ENCODE measurements at places on chromosomes 5 and 9. TPM values are rescaled to one million over a fixed set of nuclear protein-coding genes. Genes with fewer than 3 reads are reported as not detected.

DNA sequence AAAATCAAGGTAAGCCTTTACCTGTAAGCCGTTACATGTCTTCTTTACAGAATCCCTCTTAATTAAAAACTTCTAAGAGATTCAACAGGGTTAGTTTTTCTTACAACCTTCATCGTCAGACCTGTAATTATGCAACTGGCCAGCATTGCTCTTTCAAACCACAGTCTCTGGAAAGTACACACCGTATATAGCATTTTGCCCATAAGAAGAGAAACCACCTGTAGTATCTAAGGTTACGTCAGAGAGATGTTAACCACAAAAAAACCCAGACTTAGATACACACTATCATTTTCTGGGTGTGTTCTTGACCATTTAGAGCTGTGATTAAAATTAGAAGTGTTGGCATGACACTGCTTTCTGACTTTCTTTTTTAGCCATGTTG is 140.0 kb downstream of the MUSK start:
- no peaks in the 10 kb centered on the region for H3K36me3 ChIP-seq
- H3K4me1 ChIP-seq = no peaks in the 10 kb centered on the region
- no peak for DNase-seq
- H3K27ac ChIP-seq = no peak overlapping the region
- no peaks in the 10 kb centered on the region for H3K27me3 ChIP-seq

Gene TRPM6
- not detected for total RNA-seq

Gene GDA
- total RNA-seq = not detected

Gene TDRD7
- 6.3 TPM for total RNA-seq

GRCh38 chr9:35108946-35109575 is 6.1 kb upstream of the STOML2 start:
- H3K27ac ChIP-seq = no peak overlapping the region
- H3K27me3 ChIP-seq = no peaks in the 10 kb centered on the region

GRCh38 chr9:104256031-104256695 is 162.1 kb downstream of the SMC2 start:
- H3K27ac ChIP-seq = no peak overlapping the region
- H3K27me3 ChIP-seq = peaks cover 6% of the 10 kb centered on the region
- no peaks in the 10 kb centered on the region for H3K36me3 ChIP-seq
- no peak for DNase-seq
- no peaks in the 10 kb centered on the region for H3K4me1 ChIP-seq

Gene ARRDC1
- total RNA-seq = 63.7 TPM

DNA sequence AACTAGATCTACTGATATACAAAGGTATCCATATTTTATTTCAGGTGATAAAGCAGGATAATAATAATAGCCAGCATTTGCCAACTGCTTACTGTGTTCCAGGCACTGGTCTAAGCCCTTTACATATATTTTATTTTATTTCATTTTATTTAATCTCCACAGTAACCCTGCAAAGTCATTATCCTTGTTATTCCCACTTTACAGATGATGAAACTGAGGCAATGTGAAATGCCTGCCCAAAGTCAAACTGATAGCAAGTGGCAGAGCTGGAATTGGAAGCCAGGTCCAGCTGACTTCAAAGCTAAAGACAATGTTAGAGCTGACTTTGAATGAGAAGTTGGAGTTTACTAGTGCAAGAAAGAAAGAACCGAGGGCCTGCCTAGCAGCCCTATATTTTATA is 24.8 kb downstream of the MORN5 start:
- DNase-seq = no peak
- no peaks in the 10 kb centered on the region for H3K36me3 ChIP-seq
- no peak overlapping the region for H3K27ac ChIP-seq

DNA sequence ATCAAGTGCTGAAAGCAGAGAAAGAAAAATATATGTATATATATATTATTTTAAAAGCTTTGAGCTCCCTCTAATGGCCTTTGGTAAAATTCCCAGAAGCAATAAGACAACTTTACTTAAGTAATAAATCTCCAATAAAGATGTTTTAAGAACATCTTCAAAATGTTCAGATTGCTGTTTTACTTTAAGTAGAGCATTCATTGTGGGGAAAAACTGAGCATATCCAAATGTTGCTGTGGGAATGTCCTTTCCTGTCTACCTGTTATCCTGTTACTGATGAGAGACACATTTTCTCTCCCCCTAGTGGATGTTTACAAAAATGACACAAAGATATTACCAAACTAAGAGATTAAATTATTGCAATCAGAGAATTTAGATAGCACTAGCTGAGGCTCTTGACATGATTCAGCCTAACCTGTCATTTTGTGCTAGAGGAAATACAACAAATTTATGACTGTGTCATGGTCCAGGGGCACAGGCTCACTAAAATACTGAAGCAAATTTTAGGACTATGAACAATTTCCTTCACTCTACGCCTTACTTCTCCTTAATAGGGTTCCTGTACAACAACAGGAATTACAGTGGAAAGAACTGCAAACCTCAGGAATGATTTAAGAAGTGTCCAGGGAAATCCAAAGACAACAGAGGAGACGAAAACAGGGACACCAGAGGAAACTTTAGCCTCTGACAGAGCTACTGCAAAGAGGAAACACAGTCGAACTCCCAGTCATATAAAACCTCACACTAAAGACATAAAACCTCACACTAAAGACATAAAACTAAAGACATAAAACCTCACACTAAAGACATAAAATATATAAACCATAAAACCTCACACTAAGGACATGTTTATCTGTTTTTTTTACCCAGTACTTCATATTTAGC is 24.3 kb upstream of the PRRC1 start:
- peaks cover 48% of the 10 kb centered on the region for H3K27me3 ChIP-seq
- H3K36me3 ChIP-seq = no peaks in the 10 kb centered on the region
- no peak overlapping the region for H3K4me3 ChIP-seq
- no peaks in the 10 kb centered on the region for H3K4me1 ChIP-seq
- no peak overlapping the region for H3K27ac ChIP-seq
- no peak for DNase-seq
